ENCODE measurements at places on chromosomes 16 and 17. TPM values are rescaled to one million over a fixed set of nuclear protein-coding genes. Genes with fewer than 3 reads are reported as not detected.

GRCh38 chr17:8402921-8403536 is 5.4 kb upstream of the RNF222 start:
- DNase-seq = no peak

DNA sequence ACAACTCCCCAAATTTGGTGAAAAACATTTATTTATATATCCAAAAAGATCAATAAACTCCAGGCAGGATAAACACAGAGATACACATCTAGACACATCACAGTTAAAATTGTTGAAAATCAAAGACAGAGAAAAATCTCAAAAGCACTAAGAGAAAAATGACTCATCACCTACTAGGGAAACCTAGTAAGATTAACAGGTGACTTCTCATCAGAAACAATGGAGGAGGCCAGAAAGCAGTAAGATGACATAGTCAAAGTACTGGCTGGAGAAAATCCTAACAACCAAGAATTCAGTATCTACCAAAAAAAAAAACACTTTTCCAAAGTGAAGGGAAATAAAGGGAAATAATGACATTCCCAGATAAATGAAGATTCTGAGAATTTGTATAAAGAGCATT is 33.8 kb downstream of the ULK2 start:
- no peak for DNase-seq

- no peak for DNase-seq
Observed at GRCh38 chr16:68082629-68083238, 2.4 kb upstream of the NFATC3 start.

- DNase-seq = no peak
Observed at GRCh38 chr17:71666047-71666446, 454.8 kb upstream of the SOX9 start.

DNA sequence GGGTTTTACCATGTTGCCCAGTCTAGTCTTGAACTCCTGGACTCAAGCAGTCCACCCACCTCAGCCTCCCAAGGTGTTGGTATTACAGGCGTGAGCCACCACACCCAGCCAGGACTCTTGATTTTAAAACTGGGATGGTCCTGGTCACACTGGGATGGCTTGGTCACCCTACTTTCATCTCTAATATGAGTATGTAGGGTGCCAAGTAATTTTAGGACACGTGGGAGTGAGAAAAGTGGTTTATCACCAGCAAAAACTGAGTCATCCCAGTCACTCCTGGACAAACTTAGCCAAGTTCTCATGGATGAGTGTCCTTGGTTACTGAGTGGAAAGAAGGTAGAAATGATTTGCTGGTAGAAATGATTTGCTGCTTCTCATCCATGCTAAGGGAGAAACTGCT is 9.9 kb downstream of the CLEC19A start:
- DNase-seq = no peak

DNA sequence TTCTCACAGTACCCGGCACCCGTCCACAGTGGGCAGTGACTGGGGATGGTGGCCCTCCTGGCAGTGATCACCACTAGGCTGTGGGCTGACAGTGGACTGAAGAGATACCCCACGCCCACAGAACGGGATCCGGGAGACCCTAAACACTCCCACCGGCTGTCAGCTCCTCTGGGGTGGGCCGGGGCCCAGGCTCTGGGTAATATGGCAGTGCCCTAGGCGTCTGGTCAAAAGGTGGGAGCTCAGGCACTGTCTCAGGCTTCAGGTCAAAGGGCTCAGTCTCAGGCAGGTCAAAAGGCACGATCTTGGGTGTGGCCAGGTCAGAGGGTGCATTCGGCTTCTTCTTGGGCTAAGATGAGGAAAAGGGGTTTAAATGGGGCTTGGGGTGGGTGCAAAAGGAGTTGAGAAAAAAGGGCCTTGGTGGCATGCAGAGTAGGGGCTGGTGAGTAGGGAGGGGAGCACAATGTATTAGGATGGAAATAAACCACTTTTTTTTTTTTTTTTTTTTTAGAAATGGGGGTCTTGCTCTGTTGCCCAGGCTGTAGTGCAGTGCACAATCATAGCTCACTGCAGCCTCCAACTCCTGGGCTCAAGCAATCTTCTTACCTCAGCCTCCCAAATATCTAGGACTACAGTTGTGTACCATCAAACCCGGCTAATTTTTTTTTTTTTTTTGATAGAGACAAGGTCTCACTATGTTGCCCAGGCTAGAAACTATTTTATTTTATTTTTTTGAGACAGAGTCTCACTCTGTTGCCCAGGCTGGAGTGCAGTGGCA is 11.0 kb downstream of the CAVIN1 start:
- DNase-seq = no peak

- DNase-seq = peak; percentile 27
Observed at GRCh38 chr16:88382491-88383400, at the start of gene ZNF469. ZNF469 (plus strand) TSS chr16:88382959; CDS start chr16:88427471, 44,512 bp downstream.

GRCh38 chr16:85164838-85165516 is 52.7 kb upstream of the CIBAR2 start:
- DNase-seq = no peak

The IL17C gene
- not detected for total RNA-seq

The EEF2K gene
- 19.2 TPM for total RNA-seq

All from cerebellum (tissue), 4 donors.